Mesenteric fat pad (tissue), 1 donor: ENCODE measurements at places on chromosomes 4 and X.

DNA sequence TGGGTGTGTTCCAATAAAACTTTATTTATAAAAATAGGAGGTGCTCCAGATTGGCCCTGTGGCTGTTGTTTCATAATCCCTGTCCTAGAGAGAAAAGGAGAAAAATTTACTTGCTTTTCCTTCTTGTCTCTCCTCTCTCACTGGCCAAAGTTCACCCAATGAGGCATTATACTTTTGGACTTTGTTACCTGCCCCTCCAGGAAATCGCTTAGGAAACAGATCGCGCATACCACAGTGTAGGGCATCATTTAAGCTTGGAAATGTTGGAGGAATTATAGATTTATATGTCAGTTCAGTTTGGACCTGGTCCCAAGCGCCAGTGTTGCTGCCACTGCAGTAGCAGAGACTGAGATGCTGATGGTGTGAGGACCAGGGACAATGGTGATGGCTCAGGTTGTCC, 337.6 kb upstream of the NR3C2 start:
- DNase-seq, result no peak

GRCh38 chr4:174156239-174156826, 127.1 kb downstream of the FBXO8 start:
- DNase-seq, result no peak

DNA sequence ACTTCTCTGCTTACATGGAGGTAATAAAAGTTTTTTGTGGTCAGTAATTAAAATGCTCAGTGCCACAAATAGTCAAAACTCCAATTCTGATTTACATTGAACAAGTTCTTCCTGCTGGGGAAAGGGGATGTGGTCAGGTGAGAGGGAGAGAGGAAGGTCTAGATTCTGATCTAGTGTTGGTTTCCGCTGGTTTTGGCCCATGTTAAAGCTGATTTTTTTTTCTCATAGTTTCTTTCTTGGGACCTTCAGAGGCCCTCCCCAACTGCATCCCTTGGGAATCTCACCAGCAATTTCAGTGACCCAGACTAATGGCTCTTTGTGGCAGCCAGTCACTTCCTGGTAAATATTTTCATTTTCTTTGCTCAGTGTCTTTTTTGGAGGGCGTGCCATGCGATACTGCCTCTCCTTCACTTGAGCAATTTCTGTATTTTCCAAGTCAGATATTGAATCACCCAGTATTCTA, 332.7 kb downstream of the RAPGEF2 start:
- no peak for DNase-seq

- no peak for DNase-seq
These were observed 61.3 kb upstream of the SCOC start for GRCh38 chr4:140312100-140312499.

- DNase-seq, result no peak
These were observed 7.8 kb upstream of the NPNT start for GRCh38 chr4:105887508-105887907.

DNA sequence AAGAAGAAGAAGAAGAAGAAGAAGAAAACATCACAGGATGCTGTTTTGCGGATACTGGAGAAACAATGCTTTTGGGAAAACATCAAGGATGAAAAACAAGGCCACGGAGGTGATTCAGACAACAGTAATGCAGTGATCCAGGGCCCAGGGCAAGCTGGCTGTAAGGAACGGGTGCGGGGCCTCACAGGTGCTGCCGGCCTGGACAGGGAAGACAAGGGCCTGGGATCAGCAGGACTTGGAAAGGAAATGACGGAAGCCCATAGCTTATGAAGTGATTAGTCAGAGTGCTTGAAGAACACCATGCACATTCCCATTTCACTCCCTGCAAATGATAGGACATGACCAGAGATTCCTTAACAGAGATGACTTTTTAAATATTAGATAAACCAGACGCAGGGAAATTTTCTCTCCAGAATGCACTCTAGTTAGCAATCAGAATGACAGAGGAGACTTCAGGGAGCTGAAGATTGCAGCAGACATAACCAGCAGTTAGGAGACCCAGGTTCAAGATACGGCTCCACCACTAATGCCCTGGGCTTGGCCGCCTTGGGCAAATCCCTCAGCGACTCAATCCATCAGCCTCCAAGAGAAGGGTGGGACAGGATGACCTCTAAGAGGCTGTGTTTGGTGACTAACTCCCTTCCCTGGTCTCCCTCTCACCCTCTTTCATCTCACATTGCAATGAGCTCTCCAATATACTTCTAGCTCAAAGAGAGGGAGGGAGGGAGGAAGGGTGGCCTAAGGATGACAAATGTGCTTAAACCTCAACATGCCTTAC, 54.1 kb downstream of the APBB2 start:
- no peak for DNase-seq

GRCh38 chrX:118878977-118879376, 55.4 kb downstream of the ZCCHC12 start:
- no peak for DNase-seq

DNA sequence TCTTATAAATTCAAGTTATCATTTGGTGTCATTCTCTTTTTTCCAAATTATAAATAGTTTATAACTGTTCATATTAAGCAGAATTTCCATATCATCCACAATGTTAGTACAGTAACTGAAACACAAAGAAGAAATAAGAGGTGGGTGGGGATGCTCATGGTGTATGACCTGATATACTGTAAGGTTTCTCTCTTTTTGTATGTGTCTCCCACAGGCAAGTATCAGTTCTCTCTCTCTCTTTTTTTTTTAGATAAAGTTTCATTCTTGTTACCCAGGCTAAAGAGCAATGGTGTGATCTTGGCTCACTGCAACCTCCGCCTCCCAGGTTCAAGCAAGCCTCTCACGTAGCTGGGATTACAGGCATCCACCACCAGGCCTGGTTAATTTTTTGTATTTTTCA, 43.7 kb upstream of the UGT2A3 start:
- DNase-seq, result no peak

DNA sequence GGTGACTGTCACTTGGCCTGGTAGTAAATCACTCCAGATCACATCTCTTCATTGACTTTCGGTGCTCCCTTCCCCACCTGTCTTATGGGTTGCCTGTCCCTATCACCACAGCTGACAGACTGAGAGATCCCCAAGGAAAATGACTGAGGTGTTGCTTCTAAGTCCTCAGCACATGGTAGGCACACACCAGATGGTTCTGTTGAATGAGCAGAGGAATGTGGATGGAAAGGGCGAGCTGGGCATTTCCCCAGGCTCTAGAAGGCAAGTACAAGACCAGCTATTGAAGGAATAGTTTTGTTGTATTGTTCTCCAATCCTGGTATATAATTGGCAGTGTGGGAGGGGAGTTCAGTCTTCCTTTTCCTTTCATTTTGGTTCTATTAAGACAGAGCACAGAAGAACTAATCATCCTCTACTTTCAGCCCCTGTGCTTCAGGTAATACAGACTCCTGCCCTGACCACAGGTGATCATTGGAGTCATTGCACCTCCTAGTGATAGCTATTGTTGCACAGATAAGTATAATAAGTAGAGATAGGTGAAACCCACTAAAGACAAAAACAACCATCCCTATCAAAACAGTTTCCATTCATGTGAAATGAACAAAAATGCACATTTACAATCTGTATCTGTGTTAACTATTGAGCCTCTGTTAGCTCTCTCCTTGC, 158.6 kb downstream of the TRAM1L1 start:
- DNase-seq, result no peak

DNA sequence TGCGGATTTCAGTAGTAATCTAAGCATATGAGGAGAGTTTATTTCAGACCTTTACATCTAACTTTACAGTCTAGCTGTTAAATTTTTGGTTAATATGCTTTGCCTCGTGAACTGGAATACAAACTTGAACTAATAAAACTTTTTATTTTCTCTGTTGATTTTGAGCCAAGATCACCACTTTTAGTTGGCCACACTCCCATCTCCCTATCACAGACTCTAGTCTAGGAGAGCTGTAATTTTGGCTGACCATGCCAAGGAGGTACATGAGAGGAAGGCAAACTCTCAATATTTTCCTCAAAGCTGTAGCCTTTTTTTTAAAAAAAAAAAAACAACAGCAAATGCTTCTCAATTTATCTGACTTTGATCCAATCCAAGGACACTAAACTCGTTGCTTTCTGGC, 597.5 kb upstream of the PCDH7 start:
- DNase-seq, result no peak

GRCh38 chr4:104740161-104740560, 245.5 kb upstream of the CXXC4 start:
- DNase-seq, result no peak

- no peak for DNase-seq
These were observed 11.6 kb downstream of the USP38 start for GRCh38 chr4:143196323-143196722.

DNA sequence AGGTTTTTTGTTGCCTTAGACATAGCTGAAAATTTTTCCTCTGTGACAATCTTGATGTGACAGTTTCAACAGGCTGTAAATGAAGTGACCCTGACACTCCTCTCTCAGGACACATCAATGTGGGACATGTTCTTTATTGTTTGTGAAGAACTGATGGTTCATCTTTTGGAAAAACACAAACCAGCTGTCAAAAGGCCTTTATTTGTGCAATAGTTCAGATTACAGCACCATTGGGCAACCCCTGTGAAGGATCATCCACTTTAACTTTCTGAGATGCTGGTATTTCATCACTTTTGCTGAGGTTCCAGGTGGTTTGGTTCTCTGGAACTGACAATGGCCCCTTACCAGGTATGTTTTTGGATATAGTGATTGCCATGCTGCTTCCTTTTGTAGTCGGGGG, 40.3 kb downstream of the OSTC start:
- DNase-seq, result no peak

GRCh38 chr4:161252520-161253141, 911.2 kb downstream of the FSTL5 start:
- DNase-seq, result no peak

DNA sequence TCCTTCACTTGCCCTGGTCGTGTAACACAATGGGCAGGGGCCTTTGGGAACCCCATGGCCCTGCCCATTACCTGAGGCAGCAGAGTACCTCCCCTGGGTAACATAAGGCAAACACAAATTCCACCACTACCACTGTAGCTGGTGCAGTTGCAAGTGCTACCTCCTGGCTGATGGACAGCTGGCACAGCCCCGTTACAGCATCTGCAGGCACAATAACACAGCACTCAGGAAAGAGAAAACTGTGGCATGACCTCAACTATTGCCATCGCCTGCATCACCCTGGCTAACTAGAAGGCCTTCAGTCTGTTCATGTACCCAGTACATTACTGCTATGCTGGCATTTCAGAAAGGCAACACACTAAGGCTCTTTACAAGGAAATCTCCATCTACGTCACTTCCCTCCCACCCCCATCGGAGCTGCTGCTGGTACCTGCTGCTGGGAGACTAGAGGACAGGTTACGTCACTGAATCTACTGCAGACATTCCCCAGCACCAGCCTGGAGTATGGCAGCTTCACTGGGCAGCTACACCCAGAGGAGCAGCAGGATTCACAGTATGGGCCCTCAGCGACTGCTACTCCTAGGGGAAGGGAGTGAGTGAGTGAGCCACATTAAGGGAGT, 39.4 kb downstream of the ARFIP1 start:
- DNase-seq, result no peak

DNA sequence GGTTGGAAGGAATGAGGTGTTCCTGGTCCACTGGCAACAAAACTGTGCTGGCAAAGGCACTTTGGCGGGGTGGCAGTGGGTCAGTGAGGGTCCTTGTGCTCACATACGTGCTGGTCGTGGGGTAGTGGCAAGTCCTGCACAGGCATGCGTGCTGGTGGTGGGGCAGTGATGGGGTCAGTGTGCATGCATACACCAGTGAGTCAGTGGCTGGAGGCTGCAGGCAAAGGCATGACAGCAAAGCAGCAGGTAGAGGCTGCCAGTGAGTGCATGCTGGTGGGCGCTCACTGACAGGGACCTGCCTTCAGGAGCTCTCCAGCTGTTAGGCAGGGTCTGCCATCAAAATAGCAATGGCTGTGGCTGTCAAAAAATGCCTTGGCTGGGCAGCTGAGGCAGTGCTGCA, 42.1 kb downstream of the TMPRSS11E start:
- DNase-seq, result no peak

GRCh38 chr4:108205859-108206258, 37.1 kb upstream of the LEF1 start:
- DNase-seq, result no peak

DNA sequence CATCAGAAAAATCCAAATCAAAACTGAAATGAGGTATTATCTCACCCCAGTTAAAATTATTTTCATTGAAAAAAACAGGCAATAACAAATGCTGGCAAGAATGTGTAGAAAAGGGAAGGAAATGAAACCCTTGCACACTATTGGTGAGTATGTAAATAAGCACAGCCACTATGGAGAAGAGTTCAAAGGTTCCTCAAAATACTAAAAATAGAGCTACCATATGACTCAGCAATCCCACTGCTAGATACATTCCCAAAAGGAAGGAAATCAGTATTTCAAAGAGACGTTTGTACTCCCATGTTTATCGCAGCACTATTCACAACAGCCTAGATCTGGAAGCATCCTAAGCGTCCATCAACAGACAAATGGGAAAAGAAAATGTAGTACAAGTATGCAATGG, 932.4 kb downstream of the PCDH18 start:
- DNase-seq, result no peak

- no peak for DNase-seq
These were observed 618.9 kb downstream of the TECRL start for GRCh38 chr4:63790377-63790776.

DNA sequence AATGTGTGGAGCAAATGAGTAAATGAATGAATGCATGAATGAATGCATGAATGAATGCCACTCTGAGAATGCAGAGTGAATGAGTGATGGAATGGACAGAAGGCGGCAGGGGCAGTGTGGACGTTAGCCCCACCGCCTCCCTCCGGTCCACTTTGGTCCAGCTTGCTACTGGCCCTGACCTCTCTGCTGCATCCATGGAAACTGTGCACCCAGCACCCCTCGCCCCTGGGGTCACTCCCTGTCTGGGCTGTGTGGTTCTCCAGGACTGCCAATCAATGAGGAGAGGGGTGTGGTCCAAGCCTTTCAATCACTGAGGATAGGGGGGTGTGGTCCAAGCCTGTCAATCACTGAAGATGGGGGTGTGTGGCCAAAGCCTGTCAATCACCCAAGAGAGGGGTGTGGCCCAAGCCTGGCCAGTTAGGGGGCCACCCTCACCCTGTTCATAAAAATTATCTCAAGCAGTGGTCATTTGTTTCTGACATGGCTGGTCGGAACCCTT, 39.2 kb upstream of the ASMTL start:
- no peak for DNase-seq

GRCh38 chrX:38985375-38985774, 184.1 kb downstream of the MID1IP1 start:
- no peak for DNase-seq

- DNase-seq, result no peak
These were observed 55.4 kb downstream of the DDX3X start for GRCh38 chrX:41389311-41389888.

DNA sequence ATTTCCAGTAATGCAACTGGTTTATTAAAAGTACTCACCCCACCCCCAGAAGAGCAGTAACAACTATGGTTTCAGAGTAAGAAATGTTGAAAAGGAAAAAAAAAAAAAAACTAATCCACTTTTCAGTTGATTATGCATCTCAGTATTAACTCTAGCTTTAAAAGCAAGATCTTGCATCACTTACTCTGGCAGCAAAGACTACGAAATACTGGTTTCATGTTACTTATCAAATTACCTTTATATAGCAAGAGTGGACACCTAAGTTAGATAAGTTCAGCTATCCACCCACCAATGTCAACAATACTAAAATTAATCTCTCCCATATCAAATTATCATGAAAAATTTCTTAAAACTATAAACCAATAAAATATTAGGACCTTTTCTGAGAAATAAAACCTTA, 105.0 kb downstream of the ABCB7 start:
- no peak for DNase-seq
